H9 (cell line): ENCODE measurements at places on chromosomes 2 and 18. TPM values are rescaled to one million over a fixed set of nuclear protein-coding genes. Genes with fewer than 3 reads are reported as not detected.

The CD28 gene
- not detected in 2 replicates for total RNA-seq

The GPR75 gene
- 4.4 and 5.3 TPM in 2 replicates for total RNA-seq

The C2orf80 gene
- total RNA-seq: not detected in 2 replicates

The CRYBA2 gene
- not detected in 2 replicates for total RNA-seq

The UPP2 gene
- total RNA-seq: not detected in 2 replicates

The LRRC30 gene
- total RNA-seq: not detected in 2 replicates

The CHST9 gene
- total RNA-seq: 3.0 and 3.5 TPM in 2 replicates

The SGO2 gene
- 25.6 and 27.0 TPM in 2 replicates for total RNA-seq

The SKA1 gene
- 20.2 and 20.6 TPM in 2 replicates for total RNA-seq

The LRP2 gene
- total RNA-seq: 1.4 and 1.6 TPM in 2 replicates

The ALPI gene
- total RNA-seq: not detected in 2 replicates

The RAD51AP2 gene
- total RNA-seq: 0.07 TPM in 1 of 2 replicates, not detected in the other

The PSMA8 gene
- total RNA-seq: not detected in 2 replicates

The RELCH gene
- total RNA-seq: 32.3 and 36.2 TPM in 2 replicates

The ATP6V1B1 gene
- not detected in 2 replicates for total RNA-seq

The PROKR1 gene
- total RNA-seq: 1.5 TPM in 2 replicates

The MEP1B gene
- not detected in 2 replicates for total RNA-seq

The KYNU gene
- total RNA-seq: 0.37 TPM in 1 of 2 replicates, not detected in the other

The CYS1 gene
- total RNA-seq: 0.07 and 0.35 TPM in 2 replicates

The DNAJC5G gene
- total RNA-seq: 0.37 and 0.44 TPM in 2 replicates

The SLC23A3 gene
- total RNA-seq: 1.2 and 1.9 TPM in 2 replicates

The LBX2 gene
- 1.1 TPM in 2 replicates for total RNA-seq
